ENCODE measurements at places on chromosomes 7 and 10.

- DNase-seq = no peak
These were observed 44.4 kb downstream of the MYPN start for GRCh38 chr10:68153473-68154210.

DNA sequence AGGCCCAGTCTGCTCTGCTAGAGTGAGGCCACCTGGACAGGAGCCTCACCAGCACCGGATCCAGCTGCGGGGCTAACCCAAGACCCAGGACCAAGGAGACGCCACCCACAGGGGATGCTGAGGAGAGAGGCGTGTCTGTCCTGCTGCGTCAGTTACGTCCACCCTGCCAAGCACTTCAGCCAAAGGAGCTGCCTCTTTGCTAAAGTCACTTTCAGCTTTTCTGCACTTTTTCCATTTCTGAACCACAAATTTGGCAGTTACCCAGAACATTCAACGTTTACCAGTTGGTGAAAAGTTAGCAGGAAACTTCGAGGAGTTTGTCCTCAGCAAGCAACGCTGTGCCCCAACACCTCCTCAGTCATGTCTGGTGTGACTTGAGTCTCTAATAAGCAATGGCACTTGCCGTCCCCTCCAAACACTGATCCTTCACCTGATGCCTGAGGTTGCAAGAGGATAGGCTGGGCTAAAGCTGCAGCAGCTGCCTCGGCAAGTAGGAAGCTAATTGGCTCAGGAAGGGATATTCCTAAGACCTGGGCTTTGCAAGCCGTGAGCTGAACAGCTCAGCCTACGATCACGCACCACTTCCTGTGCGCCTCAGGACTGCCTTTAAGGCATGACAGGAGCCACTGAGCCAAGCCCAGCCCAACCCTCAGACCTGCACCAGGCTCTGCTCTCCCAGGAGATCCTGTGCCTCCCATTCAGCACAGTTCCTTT is 40.1 kb downstream of the KCNH2 start:
- DNase-seq = no peak

- DNase-seq = no peak
These were observed 81.4 kb upstream of the LAMB4 start for GRCh38 chr7:108211382-108212201.

DNA sequence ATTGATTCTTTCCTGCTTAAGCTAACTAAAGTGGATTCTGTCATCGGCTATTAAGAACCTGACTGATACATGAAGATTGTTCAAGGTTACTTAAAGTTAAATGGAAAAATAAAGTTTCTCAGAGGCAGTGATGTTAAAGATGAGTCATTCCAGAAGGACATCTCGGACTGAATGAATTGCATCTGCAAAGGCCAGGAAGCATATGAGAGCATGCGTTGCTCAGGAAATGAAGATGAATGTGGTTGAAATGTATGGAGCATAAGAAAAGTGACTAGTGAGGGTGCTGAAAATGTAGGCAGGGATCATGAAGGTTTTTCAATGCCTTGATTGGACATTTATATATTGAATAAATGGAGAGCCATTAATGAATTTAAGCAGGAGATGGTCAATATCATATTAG is 133.9 kb upstream of the GHITM start:
- no peak for DNase-seq

DNA sequence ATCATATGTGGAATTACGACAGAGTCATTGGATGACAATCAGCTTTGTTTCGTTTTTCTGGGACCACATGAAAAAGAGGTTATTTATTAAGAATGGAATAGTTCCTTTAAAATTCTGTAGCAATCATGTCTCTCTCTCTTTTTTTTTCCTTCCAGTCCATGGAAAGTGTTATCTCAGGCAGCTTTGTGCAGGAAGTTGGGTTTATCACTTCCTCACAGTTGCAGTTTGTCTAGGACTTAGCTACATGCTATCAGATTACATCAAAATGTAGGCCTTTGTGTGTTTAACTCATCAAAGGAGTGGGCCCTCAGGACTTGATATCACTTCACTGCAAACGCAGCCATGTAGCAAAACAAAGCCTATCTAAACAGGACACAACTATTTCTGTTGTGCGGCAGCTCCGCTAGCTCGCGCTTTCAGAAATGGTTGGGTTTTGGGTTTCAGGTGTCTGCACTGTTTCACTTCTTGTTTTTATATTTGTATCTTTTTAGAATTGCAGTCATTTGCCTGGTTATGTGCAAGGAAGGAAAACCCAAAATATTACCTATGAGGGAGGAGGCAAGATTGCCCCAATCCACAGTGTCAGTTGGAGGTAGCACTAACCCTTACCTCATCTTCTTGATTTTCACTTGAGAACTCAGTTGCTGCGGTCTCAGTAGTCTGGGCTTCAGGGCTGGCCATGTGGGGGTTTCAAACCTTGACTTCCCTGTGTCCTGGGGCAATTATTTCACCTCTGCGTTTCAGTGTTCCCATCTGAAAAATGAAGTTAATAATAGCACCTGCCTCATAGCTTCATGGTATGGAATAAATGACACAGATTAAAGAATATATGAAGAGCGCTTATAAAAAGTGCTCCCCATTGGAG is 66.7 kb downstream of the HHEX start:
- no peak for DNase-seq
